Stimulated activated naive B cell treated with anti-CD40 and anti-IgM and Interleukin-4, amounts not matched to agents 10 μg/mL and 1 μg/mL and 100 μg/mL, for 72 hours (primary cell): ENCODE measurements at places on chromosomes 3 and 15.

- no peak for DNase-seq
Measured at GRCh38 chr15:96947296-96948229, 617.1 kb downstream of the NR2F2 start.

DNA sequence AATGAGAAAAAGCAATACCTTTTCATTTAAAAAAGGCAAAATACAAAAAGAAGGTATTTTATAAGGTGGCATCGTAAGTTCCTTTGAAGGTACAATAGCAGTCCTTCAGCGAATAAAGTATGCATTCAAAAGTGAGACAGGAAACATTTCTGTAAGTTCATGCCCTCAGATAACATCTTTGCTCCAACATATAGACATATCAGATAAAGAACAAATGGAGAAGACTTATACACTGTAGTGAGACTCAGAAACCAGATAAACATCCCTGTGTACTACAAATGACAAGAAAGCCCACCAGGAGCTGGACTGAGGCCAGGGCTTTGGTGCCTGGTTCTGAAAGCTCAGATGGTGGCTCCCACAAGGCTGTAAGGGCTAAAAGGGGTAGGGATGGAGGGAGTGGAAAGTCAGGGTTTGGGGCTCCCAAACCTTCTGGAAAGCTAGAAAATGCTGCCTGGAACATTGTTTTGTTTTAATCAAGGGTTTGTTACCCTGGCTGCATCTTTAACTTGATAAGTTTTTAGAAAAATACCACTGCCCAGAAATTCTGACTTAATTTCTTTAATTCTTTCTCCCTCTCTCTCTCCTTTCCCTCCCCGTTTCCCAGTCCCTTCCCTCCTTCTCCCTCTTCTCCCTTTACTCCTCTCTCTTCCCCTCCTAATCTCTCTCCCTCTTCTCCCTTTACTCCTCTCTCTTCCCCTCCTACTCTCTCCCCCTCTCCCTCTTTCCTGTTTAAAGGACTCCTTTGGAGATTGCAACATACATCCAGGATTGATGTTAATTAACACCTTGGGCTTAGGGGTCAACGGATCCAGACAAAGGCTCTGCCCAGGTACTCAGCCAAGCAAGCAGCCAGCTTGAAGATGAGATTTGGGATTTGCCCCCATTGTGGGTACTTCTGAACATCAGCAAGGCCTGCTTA is 126.1 kb downstream of the AQP9 start:
- no peak for DNase-seq

DNA sequence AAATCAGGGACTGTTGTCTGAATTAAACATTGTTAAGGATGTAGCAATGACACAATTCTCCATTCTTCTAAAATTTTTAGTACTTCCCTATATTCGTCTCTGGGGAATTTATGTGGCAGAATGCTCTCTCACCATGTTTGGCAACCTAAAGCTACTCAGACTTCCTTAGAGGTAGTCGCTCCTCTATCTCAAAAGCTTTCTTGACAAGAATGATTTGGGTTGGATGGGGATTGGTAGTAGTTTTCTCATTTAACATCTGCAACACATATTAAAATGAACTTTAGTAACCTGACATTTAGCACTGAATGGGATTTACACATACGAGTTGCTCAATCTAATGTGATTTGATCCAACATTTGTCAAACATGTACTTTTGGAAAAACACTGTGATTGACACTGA is 233.3 kb downstream of the RBMS3 start:
- no peak for DNase-seq

- no peak for DNase-seq
Measured at GRCh38 chr3:171854649-171855305, 11.6 kb downstream of the TMEM212 start.

GRCh38 chr3:177437513-177438337 is 240.4 kb upstream of the TBL1XR1 start:
- no peak for DNase-seq

- no peak for DNase-seq
Measured at GRCh38 chr3:38038447-38038911, 529 bp upstream of the DLEC1 start.

- peak; percentile 21 for DNase-seq
Measured at GRCh38 chr3:42839616-42840015, 30.4 kb downstream of the ACKR2 start.

DNA sequence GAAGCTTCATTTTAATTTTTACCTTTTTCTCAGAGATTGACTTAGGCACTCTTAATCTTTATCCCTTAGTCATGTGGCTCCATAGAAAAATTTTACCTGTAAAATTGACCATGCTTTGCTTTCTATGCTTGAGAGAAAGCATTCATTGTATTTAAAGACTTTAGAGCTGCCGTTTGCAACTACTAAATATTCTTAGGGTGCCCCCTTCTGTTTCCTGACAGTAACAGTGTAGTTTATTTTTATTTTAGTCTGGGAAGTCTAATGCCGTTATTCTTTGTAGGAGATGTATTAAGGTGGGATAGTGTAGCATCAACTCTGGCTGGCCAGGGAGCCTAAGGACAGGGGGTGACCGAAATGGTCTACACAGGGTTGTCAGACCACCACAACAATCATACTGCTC is 84.5 kb upstream of the SYNPR start:
- no peak for DNase-seq

DNA sequence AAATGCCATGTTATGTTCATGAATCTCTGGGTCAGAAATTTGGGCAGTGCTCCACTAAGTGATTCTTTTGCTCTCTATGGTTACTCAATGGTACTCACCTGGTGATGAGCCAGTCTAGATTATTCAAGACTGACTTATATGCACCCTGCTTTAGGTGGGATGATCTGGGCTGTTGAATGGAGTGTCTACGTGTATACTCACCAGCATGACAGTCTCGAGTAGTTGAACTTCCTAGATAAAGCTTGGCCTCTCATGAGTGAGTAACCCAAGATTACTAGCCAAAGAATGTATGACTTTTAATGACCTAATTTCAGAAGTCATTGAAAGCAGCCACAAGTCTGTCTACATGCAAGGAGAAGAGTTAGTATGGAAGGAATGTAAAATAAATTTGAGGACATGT is 77.5 kb upstream of the CADM2 start:
- no peak for DNase-seq

GRCh38 chr3:15341030-15341726 is 8.8 kb upstream of the SH3BP5 start:
- DNase-seq = no peak

DNA sequence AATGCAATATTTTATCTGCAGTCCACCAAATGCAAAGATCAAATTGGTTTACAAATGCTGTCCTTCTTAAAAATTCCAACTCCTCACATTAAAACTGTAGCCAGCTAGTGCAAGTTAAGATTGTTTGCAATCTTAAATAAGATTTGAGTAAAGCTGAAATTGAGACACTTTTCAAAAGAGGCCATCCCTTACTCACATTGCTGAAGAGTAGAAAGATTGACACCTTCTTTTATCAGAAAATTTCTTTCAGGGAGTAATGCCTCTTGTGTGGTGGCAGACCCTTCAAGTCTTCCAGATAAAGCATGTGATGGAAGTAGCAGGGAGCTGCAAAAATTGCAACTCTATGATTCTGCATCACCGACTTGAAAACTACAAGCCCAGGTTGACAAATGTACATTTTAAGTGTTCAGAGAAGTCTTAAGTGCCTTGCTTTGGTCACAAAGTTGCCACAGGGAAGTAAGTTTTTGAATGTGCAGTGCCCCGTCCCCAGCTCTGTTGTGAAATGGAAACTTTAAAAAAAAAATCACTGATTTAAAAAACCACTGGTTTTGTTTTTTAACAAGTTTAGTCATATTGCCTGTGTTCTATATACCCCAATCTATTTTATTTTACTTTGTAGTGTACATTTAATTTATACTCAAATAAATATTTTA is 12.6 kb downstream of the CD86 start:
- no peak for DNase-seq
